ENCODE measurements at places on chromosomes 12 and 14.

DNA sequence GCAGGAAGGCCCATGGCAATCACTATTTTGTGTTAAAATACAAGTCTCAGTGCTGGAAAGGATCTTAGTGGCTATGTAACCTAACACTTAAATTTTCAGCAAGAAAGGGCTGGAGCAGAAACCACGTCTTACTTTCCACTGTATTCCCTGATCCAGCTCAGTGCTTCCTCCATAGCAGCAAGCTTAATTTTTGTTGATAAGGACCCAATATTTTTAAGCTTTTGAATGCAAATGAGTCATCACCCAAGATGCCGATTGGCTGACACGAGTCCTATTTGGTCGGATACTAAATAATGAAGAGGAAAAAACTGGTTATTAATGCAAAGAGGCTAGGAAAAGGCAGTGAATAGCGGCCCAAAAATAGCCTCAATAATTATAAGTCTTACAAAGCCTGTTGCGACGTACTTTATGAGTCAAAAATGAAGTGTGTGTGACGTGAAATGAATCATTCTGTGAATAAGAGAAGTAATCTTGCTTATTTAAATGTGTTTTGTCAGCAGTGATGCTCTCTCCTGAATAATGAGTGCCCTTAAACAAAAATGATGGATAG lies 46.9 kb upstream of the IGF1 start:
- DNase-seq, result no peak

- no peak for DNase-seq
Measured at GRCh38 chr12:113347-113746, 46.8 kb downstream of the IQSEC3 start.

- DNase-seq, result no peak
Measured at GRCh38 chr12:98686603-98687002, 41.5 kb downstream of the APAF1 start.

DNA sequence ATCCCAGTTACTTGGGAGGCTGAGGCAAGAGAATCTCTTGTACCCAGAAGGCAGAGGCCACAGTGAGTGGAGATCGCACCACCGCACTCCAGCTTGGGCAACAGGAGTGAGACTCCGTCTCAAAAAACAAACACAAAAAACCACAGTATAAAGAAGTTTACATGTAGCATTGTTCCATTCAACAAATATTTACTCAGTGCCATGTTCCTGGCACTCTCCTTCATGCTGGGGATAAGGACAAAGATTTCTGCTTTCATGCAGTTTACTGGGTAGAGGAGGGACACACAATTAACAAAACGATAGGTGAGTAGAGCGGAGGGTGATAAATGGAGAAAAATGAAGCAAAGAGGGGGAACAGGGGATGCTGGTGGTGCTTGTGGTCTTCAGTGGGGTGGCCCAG lies 68.2 kb upstream of the OVCH1 start:
- DNase-seq, result no peak

DNA sequence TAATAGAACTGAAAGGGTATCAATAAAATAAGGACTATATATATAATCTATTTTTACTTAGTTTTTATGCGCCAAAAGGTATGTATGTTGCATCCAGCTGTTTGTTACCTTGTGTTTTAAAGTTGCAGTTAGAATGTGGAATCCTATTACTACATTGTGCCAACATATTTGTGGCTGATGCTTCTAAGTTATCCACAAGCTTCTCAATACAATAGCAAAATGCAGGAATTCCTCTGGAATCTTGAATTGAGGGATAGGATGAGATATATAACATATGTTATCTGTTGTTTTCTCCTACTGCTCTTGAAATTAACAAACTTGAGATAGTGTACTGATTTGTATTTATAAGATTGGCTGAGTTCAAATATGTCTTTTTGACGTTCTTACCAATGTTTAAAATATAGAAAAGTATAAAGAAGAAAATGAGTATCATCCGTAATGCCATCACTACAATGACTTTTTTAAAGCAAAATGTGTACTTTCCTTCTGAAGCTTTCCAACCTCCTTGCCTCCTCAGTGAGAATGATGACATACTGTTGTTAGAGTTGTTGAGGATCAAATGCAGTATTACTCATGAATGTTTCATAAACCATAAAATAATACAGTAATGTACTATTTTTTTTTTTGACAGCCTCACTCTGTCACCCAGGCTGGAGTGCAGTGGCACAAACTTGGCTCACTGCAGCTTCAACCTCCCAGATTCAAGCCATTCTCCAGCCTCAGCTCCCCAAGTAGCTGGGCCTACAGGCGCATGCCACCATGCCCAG lies 6.6 kb downstream of the RAP1B start:
- DNase-seq, result no peak

DNA sequence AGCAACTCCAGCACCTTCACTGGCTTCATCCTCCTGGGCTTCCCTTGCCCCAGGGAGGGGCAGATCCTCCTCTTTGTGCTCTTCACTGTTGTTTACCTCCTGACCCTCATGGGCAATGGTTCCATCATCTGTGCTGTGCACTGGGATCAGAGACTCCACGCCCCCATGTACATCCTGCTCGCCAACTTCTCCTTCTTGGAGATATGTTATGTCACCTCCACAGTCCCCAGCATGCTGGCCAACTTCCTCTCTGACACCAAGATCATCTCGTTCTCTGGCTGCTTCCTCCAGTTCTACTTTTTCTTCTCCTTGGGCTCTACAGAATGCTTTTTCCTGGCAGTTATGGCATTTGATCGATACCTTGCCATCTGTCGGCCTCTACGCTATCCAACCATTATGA lies 6.8 kb downstream of the OR11G2 start:
- no peak for DNase-seq

GRCh38 chr12:2187195-2187945 lies 134.6 kb downstream of the CACNA1C start:
- no peak for DNase-seq

DNA sequence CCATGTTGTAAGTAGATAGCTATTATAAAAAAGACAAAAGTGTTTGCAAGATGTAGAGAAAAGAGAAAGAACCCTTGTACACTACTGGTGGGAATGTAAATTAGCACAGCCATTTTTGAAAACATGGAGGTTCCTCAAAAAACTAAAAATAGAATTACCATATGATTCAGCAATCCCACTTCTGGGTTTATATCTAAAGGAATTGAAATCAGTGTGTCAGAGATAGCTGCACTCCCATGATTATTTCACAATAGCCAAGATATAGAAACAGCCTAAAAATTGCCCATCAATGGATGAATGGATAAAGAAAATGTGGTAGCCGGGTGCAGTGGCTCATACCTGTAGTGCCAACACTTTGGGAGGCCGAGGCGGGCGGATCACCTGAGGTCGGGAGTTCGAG lies 9.2 kb downstream of the PSMC6 start:
- DNase-seq, result no peak

- DNase-seq, result no peak
Measured at GRCh38 chr12:42935090-42935489, 345.5 kb upstream of the PRICKLE1 start.

DNA sequence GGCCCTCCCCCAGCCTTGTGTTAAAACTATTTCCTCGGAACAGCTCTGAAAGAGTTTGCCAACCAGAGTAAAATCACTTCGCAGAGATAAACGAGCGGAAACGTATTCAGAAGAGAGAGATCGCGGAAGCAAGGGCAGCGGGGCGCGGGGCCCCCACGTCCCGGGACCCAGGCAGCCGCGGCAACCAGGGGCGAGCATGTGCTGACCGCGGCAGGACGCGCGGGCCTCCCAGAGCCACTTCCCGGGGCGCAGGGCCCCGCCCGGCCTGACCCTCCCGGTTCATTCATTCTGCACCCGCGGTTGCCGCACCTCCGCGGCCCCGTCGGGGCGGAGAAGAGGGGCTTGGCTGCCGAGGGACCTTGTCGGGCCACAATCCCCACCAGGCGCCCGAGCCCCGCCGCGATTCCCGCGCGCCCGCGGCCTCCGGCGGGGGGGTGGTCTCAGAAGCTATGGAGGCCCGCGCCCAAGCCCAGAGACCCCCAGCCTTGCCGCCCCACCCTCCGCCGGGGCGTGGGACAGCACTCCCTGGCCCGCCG lies 598 bp downstream of the UBE2N start:
- no peak for DNase-seq

DNA sequence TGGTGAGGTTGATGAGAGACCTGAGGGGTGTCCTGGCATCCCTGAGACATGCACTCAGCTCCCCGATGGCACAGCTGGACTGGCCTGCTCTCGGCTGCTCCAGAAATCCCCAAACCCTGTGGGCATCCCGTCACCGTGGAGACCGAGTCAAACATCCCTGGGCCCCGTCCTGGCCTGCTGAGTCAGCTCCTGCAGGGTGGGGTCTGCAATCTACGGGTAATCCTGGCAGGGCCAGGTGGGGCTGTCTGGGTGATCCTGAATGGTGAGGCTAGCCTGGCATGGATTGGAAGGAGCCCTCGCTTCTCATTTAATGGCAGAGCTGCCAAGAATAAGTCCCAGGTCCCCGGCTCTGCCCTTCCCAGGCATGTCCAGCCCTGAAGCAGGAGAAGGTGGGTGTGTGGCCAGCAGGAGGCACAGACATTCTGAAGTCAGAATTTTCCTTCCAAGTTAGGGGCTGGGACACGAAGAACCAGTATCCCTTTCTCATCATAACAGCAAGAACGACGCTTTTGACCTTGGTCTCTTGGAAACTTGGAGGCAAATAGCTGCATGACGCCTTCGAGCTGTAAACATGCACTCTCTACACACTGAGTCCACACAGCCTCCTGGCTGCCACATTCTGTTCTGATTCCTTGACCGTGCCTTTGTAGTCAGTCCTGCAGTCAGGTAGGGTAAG lies 17.7 kb upstream of the SERPINA4 start:
- no peak for DNase-seq

DNA sequence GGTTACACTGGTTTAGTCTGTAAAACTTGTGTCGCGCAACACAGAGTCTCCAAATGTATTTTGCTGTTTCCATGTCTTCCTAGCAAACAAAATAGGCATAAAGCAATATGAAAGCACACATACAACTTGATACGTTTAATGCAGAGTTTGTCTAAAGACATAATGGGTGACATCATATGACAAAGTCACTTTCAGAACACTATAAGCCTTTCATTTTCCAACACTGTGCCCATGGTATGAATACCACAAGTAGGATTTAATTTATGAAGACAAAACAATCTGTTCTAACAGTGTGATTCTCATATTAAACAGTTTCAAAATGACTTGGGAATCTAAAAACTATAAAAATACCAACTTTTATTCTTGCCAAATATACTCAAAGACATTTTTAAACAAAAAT lies 58.4 kb downstream of the PTPN21 start:
- DNase-seq, result no peak

GRCh38 chr12:70508178-70508577 lies 129.1 kb downstream of the PTPRB start:
- no peak for DNase-seq

- DNase-seq, result no peak
Measured at GRCh38 chr14:20684662-20685456, 499 bp downstream of the RNASE4 start.

DNA sequence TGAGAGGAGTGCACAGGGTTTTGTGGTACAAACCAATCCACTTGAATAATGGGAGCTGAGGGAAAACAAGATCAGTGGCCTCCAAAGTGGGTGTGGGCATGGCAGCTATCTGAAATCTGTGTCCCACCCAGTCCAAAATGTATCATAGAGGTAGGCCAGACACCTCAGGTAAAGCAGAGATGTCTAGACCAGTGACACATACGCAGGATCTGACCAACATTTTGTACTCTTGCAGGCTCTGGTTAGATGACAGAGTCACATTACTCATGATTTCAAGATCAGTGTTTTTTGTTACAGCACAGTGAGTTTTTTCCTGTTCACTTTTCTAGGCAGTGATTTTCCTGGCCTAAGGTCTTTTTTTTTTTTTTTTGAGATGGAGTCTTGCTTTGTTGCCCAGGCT lies 211.8 kb downstream of the PCNX1 start:
- DNase-seq, result no peak

- DNase-seq, result no peak
Measured at GRCh38 chr14:75297411-75298040, 18.9 kb downstream of the FOS start.

GRCh38 chr12:16555630-16556029 lies 50.3 kb downstream of the LMO3 start:
- DNase-seq, result no peak

- DNase-seq, result no peak
Measured at GRCh38 chr12:124347805-124348658, 53.1 kb downstream of the RFLNA start.

DNA sequence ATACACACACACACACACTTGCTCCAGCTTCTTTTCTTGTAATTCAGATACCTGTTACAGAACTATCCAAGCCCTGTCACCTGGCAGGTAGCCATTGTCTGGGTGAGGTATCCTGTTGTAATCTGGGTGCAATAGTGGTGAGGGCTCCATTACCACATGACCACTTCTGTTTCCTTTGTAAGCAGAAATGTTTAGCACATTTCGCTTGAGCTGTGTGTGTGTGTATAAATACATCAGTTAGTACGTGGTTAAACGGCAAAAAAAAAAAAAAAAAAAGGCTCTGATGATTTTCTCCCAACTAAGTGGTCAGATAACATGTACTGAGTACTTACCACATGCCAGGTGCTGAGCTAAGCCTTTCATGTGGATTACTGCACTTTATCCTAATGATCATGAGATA lies 129.3 kb upstream of the SSTR1 start:
- no peak for DNase-seq

DNA sequence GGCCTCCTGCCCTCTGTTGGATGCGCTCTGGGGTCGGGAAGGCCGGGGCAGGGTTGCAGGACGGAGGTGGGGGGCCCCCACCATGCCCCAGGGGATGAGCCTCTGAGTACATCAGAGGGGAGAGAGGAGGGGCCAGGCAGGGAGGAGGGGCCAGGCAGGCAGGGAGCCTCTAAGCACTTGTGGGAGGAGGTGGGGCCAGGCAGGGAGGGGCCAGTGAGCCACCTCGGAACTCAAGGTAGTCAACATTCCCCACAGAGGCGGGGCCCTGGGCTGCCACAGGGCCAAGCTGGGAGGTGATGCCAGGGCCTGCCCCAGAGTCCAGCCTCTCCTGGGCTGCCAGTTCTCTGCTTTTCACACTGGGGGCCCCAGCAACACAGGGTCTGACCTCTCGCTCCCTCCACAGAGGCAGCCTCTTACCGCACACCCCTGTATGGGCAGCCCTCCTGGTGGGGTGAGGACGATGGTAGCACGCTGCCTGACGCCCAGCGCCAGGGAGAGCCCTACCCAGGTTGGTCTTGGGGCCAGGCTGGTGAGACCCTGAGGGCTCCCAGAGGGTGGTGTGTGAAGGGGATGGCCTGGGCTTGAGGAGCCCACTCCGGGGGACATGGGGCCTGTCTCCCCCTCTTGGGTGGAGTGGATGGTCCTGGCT lies 17.4 kb downstream of the CEP170B start:
- DNase-seq, result no peak

- no peak for DNase-seq
Measured at GRCh38 chr12:4432878-4433744, 12.5 kb downstream of the FGF6 start.

- no peak for DNase-seq
Measured at GRCh38 chr14:78399316-78399889, 229.2 kb downstream of the NRXN3 start.

GRCh38 chr14:68791078-68791901 lies 1.6 kb downstream of the ZFP36L1 start:
- DNase-seq, result no peak

All from AG09319 (cell line).